ENCODE measurements at places on chromosomes 12 and 14.

- DNase-seq: peak; percentile 95
- H3K36me3 ChIP-seq: no peaks in the 10 kb centered on the region
- no peaks in the 10 kb centered on the region for H3K27me3 ChIP-seq
- H3K4me3 ChIP-seq: no peak overlapping the region
These were observed 34.6 kb upstream of the EVL start for GRCh38 chr14:100030452-100031153.

DNA sequence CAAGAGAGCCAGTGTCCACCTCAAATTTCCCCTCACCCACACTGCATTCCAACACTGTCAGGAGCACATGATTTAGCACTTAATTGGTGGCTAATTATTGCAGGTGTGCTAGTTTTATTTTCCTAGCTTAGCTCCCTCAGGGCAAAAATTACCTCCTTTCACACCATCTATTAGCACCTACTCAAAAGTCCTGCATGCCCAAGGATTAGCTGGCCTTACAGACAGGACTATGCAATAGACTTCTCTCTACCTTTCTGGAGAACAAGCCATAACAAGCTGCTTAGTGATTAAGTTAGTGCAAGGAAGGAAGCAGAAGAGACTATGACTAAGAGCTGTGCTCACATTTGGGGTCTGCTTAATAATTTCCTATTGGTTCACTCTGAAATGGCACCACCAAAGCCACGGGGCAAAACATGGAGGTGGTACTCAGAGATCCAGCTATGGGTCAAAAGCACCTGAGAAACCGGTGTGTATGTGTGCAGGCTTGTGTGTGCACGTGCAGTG lies 69.5 kb downstream of the STON2 start:
- DNase-seq: no peak
- no peaks in the 10 kb centered on the region for H3K36me3 ChIP-seq
- no peaks in the 10 kb centered on the region for H3K4me1 ChIP-seq
- no peak overlapping the region for H3K27ac ChIP-seq
- no peak overlapping the region for H3K4me3 ChIP-seq

- no peak overlapping the region for H3K4me3 ChIP-seq
- DNase-seq: no peak
- H3K36me3 ChIP-seq: peaks cover 10% of the 10 kb centered on the region
- no peaks in the 10 kb centered on the region for H3K4me1 ChIP-seq
- no peak overlapping the region for H3K27ac ChIP-seq
These were observed 18.6 kb downstream of the BRF1 start for GRCh38 chr14:105282098-105282725.

DNA sequence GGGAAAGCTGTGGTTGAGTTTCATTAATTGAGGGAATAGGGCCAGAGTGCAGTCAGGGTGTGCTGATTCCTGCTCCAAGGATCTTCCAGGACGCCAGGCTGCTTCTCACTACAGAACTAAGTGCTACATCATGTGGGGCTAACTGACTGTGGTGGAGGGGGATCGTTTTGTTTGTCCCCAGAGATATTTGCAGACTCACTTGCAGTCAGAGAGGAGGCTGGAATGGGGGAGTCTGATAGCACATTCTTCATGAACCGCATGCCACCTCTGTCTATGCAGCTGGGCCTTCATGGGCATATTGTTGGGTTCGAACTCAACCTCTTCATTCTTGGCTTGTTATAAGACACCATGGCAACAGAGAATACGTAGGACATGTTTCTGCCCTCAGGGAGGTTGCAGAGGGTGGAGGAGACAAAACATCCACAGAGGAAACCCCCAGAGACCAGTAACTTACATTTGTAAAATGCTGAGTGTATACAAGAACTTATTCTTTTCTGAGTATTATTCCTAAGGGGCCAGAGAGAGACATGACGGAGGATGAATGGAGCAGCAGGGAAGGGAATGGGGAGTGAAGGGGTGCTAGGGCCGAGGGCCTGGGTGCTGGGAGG lies 13.0 kb downstream of the KRT7 start:
- H3K4me1 ChIP-seq: peaks cover 29% of the 10 kb centered on the region
- no peak overlapping the region for H3K27ac ChIP-seq
- H3K4me3 ChIP-seq: no peak overlapping the region
- no peaks in the 10 kb centered on the region for H3K36me3 ChIP-seq
- no peak for DNase-seq

- no peaks in the 10 kb centered on the region for H3K36me3 ChIP-seq
- H3K4me3 ChIP-seq: no peak overlapping the region
- no peaks in the 10 kb centered on the region for H3K27me3 ChIP-seq
- no peak for DNase-seq
These were observed 173.2 kb downstream of the CAND1 start for GRCh38 chr12:67442347-67442841.

- DNase-seq: no peak
- H3K36me3 ChIP-seq: no peaks in the 10 kb centered on the region
- peaks cover 9% of the 10 kb centered on the region for H3K4me1 ChIP-seq
- H3K27ac ChIP-seq: no peak overlapping the region
These were observed 24.9 kb upstream of the MED13L start for GRCh38 chr12:116302166-116303058.
